ENCODE measurements at places on chromosomes 7 and 10.

DNA sequence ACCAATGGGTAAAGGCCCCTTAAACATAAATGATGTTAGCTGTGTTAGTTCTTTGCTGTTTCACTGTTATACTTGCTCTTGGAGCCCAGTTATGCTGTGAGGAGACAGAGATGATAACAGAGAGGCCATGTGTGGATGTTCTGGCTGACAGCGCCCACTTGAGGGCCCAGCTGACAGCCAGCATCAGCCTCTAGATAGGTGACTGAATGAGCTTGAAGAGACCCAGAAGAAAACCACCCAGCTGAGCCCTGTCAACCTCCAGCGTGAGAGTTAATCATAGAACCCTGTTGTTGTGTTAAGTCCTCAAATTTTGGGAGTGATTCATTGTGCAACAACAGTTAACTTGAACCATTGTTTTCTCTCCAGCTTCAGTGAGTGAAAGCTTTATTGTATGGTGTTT, 91.7 kb downstream of the GLRX3 start:
- no peak for DNase-seq

DNA sequence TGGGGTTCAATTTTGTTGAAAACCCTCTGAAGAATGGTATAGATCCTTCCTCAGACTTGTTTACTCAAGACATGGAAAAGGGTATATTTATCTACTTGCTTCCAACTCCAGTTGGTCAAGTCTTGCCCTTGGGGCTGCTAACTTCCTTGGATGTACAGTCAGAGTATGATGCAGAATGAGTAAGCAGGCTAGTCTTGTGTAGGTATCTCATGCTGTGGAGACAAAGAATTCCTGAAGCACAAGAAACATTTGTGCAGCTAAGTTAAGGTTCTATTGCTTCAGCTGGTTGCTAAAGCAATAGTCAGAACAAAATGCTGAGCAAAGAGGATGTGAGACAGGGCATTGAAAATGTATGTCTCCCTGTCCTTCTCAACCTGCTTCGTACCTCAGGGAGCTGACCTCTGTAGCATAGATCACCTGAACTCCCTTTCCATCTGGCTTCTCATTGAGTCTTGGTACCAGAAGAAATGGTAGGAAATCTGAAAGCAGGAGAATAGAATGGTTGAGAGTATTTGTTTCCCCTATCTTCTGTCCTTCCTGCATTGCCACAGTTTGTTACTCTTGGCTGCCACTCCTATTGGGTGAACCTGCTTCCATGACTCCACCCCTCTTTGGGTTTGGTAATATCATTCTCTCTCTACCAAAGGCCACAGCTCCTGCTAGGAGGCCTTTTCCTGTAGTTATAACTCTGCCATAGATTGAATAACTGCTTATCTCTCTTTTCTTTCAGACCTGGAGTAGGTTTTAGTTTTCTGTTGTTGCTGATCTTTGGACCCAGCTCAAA, 346.0 kb downstream of the PHF14 start:
- DNase-seq, result no peak

DNA sequence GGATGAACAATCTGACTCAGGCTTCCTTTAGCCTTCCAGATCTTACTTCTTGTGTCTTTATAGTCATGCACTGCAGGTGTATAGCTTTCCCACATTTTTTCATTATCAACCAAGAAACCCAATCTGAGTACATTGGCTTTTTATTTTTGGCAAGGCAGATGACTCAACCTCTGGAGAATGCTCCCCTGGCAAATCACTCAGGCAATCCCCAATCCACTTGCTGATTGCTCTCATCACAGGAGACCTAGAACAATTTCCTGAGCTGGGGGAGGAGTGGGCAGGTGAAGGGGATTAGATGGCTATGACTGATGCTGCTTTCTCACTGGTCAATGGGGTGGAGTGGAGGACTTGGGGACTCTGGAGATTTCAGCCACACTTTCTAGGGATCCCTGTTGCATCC, 134.4 kb downstream of the SLC16A9 start:
- DNase-seq, result no peak

DNA sequence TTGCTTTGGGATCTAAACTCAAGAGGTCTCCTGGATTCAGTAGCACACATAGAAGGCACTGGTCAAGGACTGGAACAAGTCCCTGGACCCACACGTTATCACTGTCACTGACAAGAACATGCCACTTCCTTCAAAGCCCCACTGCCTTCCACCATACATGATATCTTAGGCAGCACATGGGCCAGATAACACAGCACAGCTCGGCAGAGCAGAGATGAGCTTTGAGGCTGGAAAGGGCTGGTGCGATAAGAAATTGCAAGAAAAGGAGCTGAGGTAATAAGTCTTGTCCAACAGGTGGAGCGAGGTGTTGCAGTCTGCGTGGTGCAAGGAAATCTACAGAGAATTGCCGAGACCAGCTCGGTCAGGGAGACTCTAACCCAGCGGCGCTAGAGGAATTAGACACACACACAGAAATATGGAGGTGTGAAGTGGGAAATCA, 139.8 kb upstream of the CDK13 start:
- DNase-seq, result no peak

All from occipital lobe (tissue), 3 donors.